AML-193 (cell line): ENCODE measurements at places on chromosomes 2 and 18.

DNA sequence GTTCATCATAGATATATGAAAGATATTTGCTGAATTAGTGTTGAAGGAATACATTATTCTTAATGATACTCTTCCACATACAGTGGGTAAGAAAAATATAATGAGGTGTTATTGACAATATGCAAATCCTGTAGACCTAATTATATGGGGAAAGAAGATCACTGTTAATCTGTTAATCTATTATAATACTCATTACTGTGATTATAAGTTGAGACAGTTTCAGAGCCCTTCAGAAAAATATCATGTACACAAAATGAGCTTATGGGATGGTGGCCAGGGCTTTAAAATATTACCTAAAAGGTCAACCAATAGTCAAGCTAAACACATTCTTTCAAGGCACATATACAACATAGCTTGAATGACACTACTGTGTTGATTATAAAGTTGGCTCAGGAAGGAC, 163.5 kb downstream of the NOL4 start:
- DNase-seq = no peak

DNA sequence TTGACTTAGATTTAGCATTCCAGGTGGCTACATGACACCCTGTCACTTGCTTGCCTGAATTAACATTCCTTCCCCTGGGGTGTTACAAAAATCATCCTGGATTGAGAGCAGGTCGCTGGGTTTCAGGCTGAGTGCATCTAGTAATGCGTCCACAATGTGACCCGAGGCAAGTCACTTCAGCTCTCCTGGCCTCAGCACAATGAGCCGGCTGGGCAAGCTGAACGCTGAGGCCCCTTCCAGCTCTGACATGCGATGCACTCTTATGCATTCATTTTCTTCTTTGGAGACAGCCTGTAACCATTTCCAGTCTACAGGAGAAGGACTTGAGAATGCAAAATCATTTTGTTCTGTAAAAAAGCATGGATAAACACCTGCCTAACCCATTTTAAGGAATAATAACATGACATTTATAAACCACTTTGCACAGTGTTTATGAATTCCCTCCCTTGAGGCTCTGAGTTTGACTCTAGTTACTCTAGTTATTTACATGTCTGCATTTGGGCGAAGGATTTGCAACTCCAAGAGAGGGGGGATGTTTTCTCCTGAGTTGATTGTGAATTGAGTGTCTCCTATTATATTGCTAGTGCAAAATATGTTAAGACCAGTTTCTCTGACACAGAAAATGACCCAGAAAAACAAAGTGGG, 63.0 kb upstream of the CPO start:
- DNase-seq = no peak

DNA sequence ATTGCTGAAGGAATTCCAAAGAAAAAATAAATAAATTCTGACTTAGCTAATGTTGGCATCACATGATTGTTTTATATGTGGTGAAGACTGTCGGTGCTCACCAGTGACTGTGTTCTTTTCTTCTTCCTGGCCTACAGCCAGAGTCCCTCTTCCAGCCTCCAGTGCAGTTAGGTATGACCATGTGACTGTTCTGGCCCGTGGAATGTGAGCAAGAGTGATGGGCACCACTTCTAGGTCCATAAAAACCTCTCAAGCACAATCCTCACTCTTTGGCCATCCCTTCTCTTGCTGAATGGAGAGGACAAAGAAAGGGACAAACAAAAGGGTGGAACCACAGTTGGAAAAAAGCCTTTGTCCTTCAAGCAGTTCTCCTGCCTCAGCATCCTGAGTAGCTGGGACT, 39.0 kb upstream of the BMPR2 start:
- no peak for DNase-seq

DNA sequence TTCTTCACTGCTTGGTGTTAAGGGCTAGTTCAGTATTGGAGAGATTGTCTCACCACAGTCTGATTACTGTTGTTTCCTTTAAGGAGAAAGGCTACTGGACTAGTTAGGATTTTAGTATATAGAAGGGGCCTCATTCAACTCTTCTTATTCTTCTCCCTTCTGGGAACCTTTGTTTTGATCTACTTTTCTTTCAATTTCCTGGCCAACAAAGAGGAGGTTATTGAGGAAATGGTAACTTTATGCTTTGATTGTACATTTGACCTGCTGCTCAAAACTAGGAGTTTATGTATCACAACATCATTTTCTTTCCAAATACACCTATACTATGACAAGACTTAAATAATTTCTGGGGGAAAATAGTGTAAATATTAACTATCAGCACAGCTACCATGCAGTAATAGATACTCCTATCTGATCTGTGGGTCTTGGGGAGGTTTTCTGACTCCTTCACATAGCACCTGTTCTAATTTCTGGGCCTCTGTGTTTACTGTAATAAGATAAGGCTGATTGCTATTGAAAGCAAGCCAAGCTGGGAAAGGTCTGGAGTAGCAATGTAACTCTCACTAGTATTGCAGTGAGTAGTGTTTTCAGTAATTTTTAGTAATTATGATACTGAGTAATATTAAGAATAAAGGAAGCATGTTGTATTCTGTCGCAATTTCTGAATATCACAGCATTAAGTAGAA, 395.3 kb downstream of the NUP35 start:
- no peak for DNase-seq

GRCh38 chr2:181954538-181954883, 31.1 kb upstream of the PPP1R1C start:
- no peak for DNase-seq

DNA sequence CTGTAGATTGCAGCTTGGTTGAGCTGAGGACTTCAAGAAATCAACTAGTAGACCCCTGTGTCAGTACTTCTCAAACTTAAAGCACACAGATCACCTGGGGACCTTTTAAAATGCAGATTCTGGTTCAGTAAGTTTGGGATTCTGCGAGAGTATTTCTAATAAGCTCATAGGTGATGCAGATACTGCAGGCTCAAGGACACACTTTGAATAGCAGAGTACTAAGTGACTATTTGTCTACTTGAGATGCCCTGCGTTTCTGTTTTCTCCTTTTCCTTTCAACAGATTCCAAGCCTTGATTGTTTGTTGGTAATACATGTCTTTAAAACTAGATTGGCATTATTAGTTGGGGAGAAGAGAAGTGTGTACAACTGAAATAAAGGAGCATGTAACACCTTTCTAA, 6.7 kb downstream of the MIB1 start:
- no peak for DNase-seq

- DNase-seq = no peak
Measured at GRCh38 chr2:30688956-30689401, 118.3 kb downstream of the CAPN13 start.

DNA sequence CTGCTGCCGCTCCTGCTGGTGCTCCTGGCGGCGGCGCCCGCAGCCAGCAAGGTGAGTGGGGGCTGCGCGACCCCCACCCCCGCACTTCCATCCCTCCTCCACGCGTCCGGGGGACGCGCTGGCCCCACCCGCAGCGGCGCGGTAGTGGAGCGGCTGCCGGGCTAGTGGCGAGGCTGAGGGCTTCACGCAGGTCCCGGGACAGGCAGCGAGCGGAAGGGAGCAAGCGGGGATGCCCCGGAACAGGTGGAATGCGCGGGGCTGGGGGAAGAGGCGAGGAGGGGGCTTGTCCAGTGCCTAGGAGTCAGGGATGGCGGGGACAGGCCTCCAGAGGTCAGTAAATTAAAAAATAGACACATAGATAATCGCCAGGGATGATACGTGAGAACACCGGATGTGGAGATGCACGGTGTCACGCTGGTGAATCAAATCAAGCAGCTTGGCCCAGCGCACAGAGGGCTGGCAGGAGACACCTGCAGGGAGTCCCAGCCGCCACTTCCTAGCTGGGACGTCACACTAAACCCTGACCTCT, 403 bp downstream of the COL4A3 start:
- no peak for DNase-seq

GRCh38 chr2:199751492-199752120, 99.4 kb downstream of the FTCDNL1 start:
- no peak for DNase-seq

DNA sequence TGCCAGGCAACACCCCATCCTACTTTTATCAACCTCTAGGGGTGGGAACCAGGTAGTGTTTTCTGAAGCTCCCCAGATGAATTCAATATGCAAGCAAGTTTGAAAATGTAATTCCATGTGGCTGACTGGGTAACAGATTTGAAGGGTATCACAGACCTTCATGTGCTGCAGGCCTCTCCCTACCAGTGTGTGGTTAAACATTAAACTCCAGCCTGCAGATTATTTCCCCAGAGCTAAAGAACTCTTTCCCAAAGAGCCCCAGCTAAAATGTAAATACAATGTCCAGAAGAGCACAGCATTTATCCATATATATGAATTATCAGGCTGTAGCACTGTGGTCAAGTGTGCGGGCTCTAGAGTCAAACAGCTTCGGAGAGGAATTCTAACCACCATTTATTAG, 134.1 kb downstream of the MYO5B start:
- no peak for DNase-seq

DNA sequence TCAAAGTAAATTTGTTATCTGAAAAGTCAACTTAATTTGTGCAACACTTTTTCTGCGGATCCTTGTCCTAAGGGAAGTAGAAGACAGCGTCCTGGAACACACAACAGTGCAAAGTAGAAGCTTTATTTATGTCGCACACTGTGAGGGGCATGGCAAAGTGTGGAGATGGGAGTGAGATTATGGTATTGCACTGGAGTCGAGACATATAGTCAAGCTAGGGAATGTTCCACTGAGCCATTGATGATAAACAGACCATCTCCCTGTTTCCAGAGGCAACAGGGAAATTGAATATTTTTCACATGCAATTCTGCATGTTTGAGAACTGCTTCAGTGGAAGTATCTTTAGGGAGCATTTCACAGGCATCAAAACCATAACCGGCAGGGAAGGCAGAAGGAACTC, 46.2 kb downstream of the LRRTM1 start:
- DNase-seq = no peak

GRCh38 chr2:48444404-48444803, 85.5 kb upstream of the STON1 start:
- no peak for DNase-seq

GRCh38 chr2:37992601-37993000, 67.5 kb downstream of the RMDN2 start:
- no peak for DNase-seq

- no peak for DNase-seq
Measured at GRCh38 chr2:237590272-237591140, at the start of gene RAB17. Gene RAB17 (minus strand): TSS chr2:237590734. CDS start chr2:237586154, 4,580 bp downstream.

DNA sequence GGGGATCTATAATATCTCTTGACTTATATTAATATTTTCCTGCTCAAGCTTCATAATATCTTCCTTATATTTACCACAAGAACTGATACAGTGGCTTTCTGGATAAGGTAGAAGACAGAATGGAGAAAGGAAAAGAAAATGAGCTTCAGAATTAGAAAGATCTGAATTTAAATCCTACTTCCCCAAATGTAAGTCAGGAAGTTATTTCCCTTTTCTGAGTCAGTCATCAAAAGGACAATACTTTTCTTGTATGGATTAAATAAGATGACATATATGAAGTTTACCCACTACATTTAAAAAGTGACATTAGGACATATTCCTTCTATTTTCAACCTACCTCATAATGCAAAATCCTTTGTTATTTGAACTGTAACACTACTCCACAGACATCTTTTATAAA, 19.0 kb downstream of the KRCC1 start:
- peak; percentile 43 for DNase-seq

GRCh38 chr18:8426401-8426800, 182.8 kb upstream of the RAB12 start:
- DNase-seq = no peak

- no peak for DNase-seq
Measured at GRCh38 chr2:67646714-67647333, 249.7 kb downstream of the ETAA1 start.

DNA sequence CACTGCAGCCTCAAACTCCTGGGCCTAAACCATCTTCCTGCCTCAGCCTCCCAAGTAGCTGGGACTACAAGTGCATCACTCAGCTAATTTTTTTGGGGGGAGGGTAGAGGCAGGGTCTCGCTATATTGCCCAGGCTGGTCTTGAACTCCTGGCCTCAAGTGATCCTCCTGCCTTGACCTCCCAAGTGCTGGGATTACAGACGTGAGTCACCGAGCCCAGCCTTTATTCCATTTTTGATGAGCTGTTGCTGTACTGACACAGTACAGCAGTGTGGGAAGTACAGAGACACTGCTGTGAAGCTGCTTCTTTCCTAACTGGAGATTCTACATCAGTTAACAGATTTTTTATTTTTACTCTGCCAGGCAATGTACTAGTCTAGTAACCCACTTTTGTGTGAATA, 18.8 kb downstream of the PTRHD1 start:
- no peak for DNase-seq

GRCh38 chr2:193556766-193557470, 1362.2 kb upstream of the TMEFF2 start:
- DNase-seq = no peak
